A549 treated with RU486 at 1 μM for 4 hours (cell line): ENCODE measurements at places on chromosomes 11 and 22. TPM values are rescaled to one million over a fixed set of nuclear protein-coding genes. Genes with fewer than 3 reads are reported as not detected.

The MPPED1 gene
- not detected in 5 replicates for total RNA-seq

The KBTBD3 gene
- total RNA-seq, result 0.91 to 2.2 TPM (median 1.7 TPM) in 5 replicates

The IFITM10 gene
- total RNA-seq, result 1.0 to 1.4 TPM (median 1.1 TPM) in 5 replicates

The OR52B2 gene
- total RNA-seq, result not detected in 5 replicates

The PANX3 gene
- not detected in 5 replicates for total RNA-seq
